ENCODE measurements at places on chromosomes 2 and 18. TPM values are rescaled to one million over a fixed set of nuclear protein-coding genes. Genes with fewer than 3 reads are reported as not detected.

Gene FBXO15
- total RNA-seq: not detected

Gene GPD2
- total RNA-seq: 30.4 TPM

Gene ABCB11
- total RNA-seq: not detected

Gene SDC1
- 184 TPM for total RNA-seq

Gene NRBP1
- 62.6 TPM for total RNA-seq

Gene PPIG
- 48.1 TPM for total RNA-seq

Gene TANC1
- 61.9 TPM for total RNA-seq

Gene PLCD4
- 12.0 TPM for total RNA-seq

Gene CHRND
- total RNA-seq: not detected

Gene AMER3
- total RNA-seq: not detected

Gene DSG1
- total RNA-seq: 122 TPM

Gene MC4R
- not detected for total RNA-seq

Gene GPR45
- not detected for total RNA-seq
